Fibroblast of skin of right biceps (primary cell): ENCODE measurements at places on chromosomes 2 and 18.
A peak's percentile ranks its signal among the peaks of the same experiment; 100 is the strongest.

GRCh38 chr2:83650898-83651297 is 808.2 kb downstream of the SUCLG1 start:
- DNase-seq: peak; percentile 90

DNA sequence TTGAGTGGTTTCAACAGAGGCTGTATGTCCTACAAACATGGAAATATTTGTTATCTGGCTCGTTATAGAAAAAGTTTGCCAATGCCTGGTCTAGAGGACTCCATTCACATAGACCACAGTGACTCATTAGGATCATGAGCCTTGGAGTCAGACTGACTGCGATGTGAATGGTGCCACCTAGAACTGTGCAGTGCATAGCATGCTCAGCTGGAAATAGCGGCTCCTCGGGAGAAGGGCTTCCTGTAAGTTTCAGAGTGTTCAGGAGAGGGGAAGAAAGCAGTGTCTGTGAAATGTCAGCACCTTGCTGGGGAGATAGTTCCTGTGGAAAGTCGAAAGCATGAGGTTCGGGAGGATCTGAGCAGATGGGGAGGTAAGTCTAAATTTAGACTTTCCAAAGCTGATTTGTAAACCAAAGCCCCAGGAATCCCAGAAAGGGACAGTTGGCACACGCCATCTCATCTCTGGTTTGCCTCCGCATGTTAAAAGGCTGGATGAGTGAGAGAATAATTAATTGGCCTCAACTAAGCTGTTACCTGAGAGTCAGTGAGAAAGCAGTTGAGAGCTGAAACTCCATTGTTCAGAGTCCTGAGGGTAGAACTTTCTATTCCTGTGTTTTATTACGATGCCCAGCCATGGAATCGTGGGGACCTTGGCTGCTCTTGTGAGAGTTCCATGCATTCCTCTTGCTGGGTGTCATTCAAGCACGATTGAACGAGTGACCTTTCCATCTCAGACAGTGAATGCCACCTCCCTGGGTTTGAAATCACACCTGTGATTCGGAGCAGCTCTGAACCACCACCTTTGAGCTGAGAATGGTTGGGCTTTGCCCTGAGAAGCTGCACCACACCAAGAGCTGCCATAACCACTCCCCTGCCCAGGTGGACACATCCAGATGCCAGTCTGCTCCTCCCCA is 99.5 kb downstream of the MAPK4 start:
- peak; percentile 33 for DNase-seq

DNA sequence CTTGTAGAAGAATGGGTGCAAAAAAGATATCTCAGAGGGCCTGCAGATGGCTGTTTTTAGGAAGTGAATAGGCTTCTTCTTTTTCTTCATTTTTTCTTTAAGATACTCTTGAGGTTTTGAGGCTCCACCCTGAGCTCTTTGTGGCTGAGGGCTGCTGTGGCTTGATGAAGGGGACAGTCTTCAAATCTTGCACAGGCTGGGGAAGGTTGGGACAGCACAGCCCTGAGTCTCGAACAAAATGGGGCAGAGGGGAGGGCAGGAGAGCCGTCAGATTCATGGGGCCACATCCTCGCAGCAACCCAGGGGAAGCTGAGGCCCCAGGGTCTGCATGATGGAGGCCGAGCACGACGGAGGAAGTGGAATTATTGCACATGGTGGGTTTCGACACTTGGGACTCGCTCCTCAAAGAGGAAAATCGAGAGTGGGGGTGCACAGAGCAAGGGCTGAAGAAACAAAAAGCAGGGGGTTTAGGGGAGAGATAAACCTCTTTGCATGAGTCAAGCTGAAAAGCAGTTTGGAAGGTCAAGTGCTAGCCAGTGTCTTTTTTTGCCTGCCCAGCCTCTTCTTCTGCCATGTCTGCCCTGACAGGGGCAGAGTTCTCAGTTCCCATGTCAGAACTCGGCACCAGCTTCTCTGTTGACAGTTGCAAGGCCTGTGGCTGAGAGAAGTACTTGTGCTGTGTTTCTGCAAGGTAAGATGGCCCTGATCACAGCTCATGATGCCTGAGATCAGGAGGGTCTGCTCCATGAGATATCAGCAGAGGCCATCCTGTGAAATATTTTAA is 19.5 kb downstream of the INPP4A start:
- DNase-seq: no peak

GRCh38 chr18:57128220-57128932 is 18.5 kb upstream of the BOD1L2 start:
- no peak for DNase-seq

GRCh38 chr2:145753966-145754365 is 1234.0 kb upstream of the ZEB2 start:
- DNase-seq: no peak

- DNase-seq: no peak
Measured at GRCh38 chr2:40386177-40386576, 65.7 kb downstream of the SLC8A1 start.

- DNase-seq: peak; percentile 18
Measured at GRCh38 chr2:148674063-148675020, 29.8 kb downstream of the EPC2 start.

GRCh38 chr2:103010306-103010705 is 248.5 kb downstream of the TMEM182 start:
- no peak for DNase-seq

GRCh38 chr2:170165129-170165528 is 12.8 kb upstream of the MYO3B start:
- peak; percentile 9 for DNase-seq

DNA sequence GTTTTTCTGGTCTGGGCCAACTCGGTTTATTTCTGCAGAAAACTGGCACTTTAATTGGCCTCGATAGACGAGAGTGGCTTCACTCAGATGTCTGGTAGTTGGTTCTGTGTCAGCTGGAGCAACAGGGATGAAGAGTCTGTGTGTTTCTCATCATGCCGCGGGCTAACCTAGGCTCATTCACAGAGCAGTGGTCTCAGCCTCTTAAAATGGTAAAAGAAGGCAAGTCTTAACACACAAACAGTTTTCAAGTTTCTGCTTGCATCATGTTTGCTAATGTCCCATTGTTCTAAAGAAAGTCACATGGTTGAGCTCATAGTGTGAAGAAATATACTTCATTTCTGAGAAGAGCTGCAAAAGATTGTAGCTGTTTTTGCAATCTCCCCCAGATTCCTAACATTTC is 37.5 kb upstream of the ANXA4 start:
- DNase-seq: no peak

- DNase-seq: no peak
Measured at GRCh38 chr18:36196238-36196995, 9.1 kb downstream of the MOCOS start.

GRCh38 chr2:211329421-211329820 is 773.0 kb downstream of the CPS1 start:
- DNase-seq: no peak
